ENCODE measurements at places on chromosomes 12 and 14.

DNA sequence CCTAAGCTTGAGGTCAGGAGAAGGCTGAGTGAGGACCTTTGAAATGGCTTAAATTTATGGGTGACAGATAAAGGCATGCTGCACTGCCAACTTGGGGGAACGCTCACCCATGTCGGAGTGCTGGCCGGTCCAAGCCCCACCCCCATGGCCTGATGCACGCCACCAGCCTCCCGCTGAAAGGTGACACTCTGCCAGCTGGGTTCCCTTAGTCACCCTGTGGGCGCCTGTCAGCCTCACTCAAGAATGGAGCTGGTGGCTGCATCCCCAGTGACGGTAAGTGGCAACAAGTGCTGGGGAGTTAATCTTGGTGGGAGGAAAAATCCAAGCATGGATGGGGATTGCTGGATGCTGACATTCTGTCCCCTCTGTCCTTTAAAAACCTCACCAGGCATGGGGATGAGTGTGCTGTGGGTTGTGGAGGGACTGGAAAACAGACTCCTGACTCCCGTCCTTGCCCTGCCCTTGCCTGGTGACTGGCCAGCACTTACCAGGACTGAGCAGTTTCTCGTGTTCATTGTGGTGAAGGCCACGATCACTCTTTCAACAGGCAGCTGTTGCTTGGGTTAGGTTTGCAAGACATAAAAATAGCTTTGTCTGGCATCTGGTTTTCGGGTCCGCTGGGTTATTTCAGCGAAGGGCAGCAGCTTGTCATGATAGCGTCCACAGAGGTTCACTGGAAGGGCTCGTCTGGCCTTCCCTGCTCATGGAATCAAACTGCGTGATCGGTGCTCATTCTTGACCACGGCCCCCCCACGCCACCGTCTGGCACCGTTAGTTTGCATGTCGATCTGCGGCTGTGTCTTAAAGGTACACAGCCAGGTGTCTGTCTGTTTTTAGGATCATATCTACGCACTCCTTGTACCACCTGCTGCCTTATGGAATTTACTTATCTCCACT, 15.0 kb downstream of the ACACB start:
- H3K4me1 ChIP-seq, result no peaks in the 10 kb centered on the region
- H3K27ac ChIP-seq, result no peak overlapping the region
- no peaks in the 10 kb centered on the region for H3K27me3 ChIP-seq
- H3K4me3 ChIP-seq, result no peak overlapping the region
- H3K36me3 ChIP-seq, result no peaks in the 10 kb centered on the region

- no peak overlapping the region for H3K4me3 ChIP-seq
- no peak overlapping the region for H3K27ac ChIP-seq
- H3K27me3 ChIP-seq, result peaks cover 31% of the 10 kb centered on the region
- H3K36me3 ChIP-seq, result no peaks in the 10 kb centered on the region
These were observed 91.4 kb upstream of the CPM start for GRCh38 chr12:69024413-69024812.

- peaks cover 65% of the 10 kb centered on the region for H3K4me1 ChIP-seq
- no peak for DNase-seq
- H3K4me3 ChIP-seq, result no peak overlapping the region
These were observed 32.3 kb downstream of the MED13L start for GRCh38 chr12:116245189-116245588.

GRCh38 chr12:65657635-65658034, 166.6 kb upstream of the HMGA2 start:
- H3K4me3 ChIP-seq, result no peak overlapping the region
- peaks cover 49% of the 10 kb centered on the region for H3K27me3 ChIP-seq
- H3K4me1 ChIP-seq, result peaks cover 18% of the 10 kb centered on the region
- H3K27ac ChIP-seq, result peak overlapping the region; percentile 0

DNA sequence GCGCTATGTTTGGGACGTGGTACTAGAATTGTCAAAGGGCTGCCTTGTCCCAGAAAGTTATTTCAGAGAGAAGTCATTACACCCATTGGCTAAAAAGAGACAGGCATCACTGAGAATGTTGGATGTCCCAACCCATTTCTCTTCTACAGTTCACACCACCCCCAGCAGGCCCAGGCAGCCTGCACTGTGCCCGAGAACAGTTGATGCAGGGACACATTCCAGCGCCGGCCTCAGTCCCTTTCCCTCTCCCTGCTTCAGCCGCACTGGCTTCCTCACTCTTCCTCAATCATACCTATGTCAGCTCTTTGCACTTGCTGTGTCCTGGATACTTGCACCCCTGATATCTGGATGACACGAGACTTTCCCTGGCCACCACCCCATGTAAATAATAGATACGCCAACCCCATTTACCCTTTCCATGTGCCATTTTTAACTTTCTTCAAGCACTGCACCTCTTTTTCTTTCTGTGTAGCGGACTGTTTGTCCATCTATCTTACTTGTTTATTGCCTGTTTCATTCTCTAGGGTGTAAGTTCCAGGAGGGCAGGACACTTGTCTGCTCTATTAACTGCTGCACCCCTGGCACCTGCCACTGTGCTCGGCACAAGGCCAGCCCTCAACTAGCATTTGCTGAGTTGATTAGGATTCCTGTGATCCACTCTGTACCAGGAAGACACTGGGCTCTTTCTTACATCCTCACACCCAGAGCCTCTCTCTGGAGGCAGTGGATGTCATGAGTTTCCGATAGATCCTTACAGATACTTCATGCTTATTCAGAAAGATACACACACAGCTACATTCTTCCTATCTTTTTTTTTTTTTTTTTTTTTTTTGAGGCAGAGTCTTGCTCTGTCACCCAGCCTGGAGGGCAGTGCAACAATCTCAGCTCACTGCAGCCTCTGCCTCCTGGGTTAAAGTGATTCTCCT, 76.6 kb upstream of the CEP83 start:
- H3K4me1 ChIP-seq, result peaks cover 4% of the 10 kb centered on the region
- no peak overlapping the region for H3K4me3 ChIP-seq
- H3K27ac ChIP-seq, result no peak overlapping the region
- H3K27me3 ChIP-seq, result peaks cover 9% of the 10 kb centered on the region

GRCh38 chr12:51374361-51374760, 16.8 kb downstream of the GALNT6 start:
- H3K4me3 ChIP-seq, result no peak overlapping the region
- H3K27ac ChIP-seq, result no peak overlapping the region

DNA sequence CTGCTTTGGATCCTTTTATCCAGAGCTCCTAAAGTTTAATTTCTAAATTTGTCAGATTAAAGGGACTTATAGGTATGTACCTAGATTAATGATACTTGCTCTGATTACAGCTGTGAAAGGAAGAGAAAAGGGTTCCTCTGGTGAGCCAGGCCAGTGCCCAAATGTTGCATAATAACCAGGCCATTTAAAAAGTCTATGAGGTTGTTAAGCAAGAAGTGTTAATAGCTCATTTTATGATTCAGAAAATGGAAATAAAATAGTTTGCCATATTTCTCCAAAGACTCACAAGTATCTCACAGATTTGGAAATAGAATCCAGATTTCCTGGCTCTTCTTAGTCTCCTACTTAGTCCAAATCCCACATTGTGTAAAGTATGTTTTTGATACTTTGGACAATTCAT, 67.6 kb downstream of the SLC38A6 start:
- H3K27ac ChIP-seq, result peak overlapping the region; percentile 54
- DNase-seq, result no peak
- H3K36me3 ChIP-seq, result peaks cover 7% of the 10 kb centered on the region
- no peaks in the 10 kb centered on the region for H3K4me1 ChIP-seq
- no peak overlapping the region for H3K4me3 ChIP-seq
- H3K27me3 ChIP-seq, result no peaks in the 10 kb centered on the region

DNA sequence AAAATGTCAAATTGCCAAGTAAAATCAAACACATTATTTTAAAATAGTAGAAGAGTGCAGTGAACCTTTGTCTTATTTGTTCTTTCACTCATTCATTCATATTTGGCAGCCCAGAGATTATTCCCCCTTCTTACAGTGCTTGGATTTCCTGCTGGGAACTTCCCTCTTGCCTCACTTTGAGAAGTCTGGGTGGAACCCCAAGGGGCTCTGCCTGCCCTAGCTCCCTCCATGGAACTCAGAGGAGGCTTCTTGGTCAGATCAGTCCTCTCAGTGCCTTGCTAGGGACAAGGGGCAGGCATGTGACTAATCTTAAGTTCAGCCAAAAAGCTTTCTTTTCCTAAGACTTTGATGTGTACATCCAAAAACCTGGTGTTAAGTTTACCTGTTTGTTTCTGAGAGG, 84.7 kb upstream of the OVCH1 start:
- DNase-seq, result no peak
- H3K4me1 ChIP-seq, result no peaks in the 10 kb centered on the region
- H3K27ac ChIP-seq, result no peak overlapping the region
- H3K4me3 ChIP-seq, result no peak overlapping the region

DNA sequence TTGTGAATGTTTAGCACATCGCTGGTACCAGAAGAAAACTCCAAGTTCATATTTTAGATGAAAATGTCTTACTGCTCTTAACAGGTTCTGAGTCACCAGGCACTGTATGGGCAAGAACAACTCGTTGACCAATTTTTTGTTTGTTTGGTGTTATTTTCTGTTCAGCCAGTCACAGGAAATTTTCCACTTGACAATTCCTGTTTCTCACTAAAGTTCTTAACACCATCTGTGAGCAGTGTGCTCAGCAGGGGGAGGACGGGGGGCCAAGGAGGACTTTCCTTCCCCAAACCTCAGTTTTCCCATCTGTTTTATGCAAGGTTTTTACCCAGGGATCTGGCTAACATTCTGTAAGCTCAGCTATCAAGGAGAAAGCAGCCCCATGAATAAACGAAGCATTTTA, 3.0 kb downstream of the NUAK1 start:
- H3K27me3 ChIP-seq, result peaks cover 63% of the 10 kb centered on the region
- peaks cover 5% of the 10 kb centered on the region for H3K4me1 ChIP-seq
- no peak overlapping the region for H3K4me3 ChIP-seq
- no peak for DNase-seq

DNA sequence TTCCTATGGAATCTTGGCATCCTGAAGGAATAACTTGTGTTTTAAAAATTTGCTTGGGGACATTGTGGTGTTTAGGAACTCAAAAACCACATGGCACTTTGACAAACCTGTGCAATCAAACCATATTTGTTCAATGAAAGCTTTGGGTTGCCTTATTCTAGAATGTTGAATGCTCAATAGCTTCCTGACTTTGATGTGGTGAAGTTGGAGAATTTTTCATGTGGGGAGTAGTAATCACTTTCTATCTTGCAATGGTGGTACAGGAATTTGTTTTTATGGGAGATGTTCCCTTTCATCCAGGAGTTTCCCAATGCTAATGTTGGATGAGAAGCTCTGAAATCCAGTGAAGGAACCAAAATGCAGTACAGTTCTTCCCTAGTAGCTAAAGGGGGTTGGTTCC, 42.2 kb upstream of the LDHB start:
- DNase-seq, result no peak
- no peaks in the 10 kb centered on the region for H3K36me3 ChIP-seq
- H3K4me1 ChIP-seq, result peaks cover 6% of the 10 kb centered on the region
- no peak overlapping the region for H3K27ac ChIP-seq
- no peak overlapping the region for H3K4me3 ChIP-seq
- H3K27me3 ChIP-seq, result no peaks in the 10 kb centered on the region

DNA sequence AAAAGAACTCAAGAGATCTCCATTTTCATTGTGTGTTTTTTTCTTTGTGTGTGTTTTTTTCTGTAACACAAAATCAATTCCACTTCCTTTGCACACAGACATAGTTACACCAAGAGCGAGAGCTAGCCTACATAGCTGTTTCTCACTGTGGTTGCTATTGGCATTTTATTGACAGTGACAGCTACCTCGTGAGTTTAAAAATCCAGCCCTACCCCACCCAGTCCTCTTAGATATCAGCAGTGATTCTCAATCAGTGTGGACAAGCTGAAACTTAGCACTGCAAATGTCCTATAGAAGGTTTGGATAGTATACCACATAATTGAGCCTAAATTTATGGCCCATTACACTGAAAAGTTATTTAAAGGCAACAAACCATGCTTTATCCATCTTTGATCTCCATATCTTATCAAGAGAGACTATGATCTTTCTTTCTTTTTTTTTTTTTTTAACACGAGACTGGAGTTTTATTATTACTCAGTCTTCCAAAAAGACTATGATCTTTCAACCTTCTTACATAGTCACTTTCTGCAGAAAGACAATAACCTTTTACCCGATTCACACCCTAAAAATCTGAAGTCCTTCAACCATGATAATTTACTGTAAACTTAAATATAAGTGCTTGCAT, 46.8 kb downstream of the ATP2B1 start:
- peaks cover 63% of the 10 kb centered on the region for H3K4me1 ChIP-seq
- H3K36me3 ChIP-seq, result peaks cover 15% of the 10 kb centered on the region
- H3K27me3 ChIP-seq, result no peaks in the 10 kb centered on the region

GRCh38 chr12:120209851-120210250, 8.9 kb upstream of the RPLP0 start:
- peaks cover 12% of the 10 kb centered on the region for H3K36me3 ChIP-seq
- no peak overlapping the region for H3K27ac ChIP-seq
- H3K27me3 ChIP-seq, result no peaks in the 10 kb centered on the region
- H3K4me1 ChIP-seq, result peaks cover 2% of the 10 kb centered on the region

- no peaks in the 10 kb centered on the region for H3K4me1 ChIP-seq
- no peak overlapping the region for H3K27ac ChIP-seq
- H3K27me3 ChIP-seq, result no peaks in the 10 kb centered on the region
- H3K36me3 ChIP-seq, result no peaks in the 10 kb centered on the region
- DNase-seq, result no peak
These were observed 325.1 kb upstream of the DCN start for GRCh38 chr12:91507754-91508153.

GRCh38 chr12:10366875-10367274, 23.0 kb downstream of the KLRK1 start:
- H3K27ac ChIP-seq, result no peak overlapping the region
- peaks cover 58% of the 10 kb centered on the region for H3K36me3 ChIP-seq
- DNase-seq, result no peak
- H3K27me3 ChIP-seq, result no peaks in the 10 kb centered on the region
- H3K4me3 ChIP-seq, result peak overlapping the region; percentile 27
- H3K4me1 ChIP-seq, result peaks cover 45% of the 10 kb centered on the region

GRCh38 chr12:106845902-106846301, 71.4 kb downstream of the RIC8B start:
- peaks cover 6% of the 10 kb centered on the region for H3K36me3 ChIP-seq
- peaks cover 3% of the 10 kb centered on the region for H3K4me1 ChIP-seq
- no peaks in the 10 kb centered on the region for H3K27me3 ChIP-seq
- no peak for DNase-seq
- H3K27ac ChIP-seq, result no peak overlapping the region

GRCh38 chr14:68198713-68199495, 379.3 kb downstream of the RAD51B start:
- H3K27ac ChIP-seq, result no peak overlapping the region
- no peak for DNase-seq
- H3K36me3 ChIP-seq, result peaks cover 11% of the 10 kb centered on the region
- peaks cover 22% of the 10 kb centered on the region for H3K4me1 ChIP-seq
- H3K4me3 ChIP-seq, result no peak overlapping the region

- H3K27ac ChIP-seq, result peak overlapping the region; percentile 97
- peaks cover 91% of the 10 kb centered on the region for H3K4me1 ChIP-seq
- peak overlapping the region; percentile 74 for H3K4me3 ChIP-seq
- peaks cover 48% of the 10 kb centered on the region for H3K36me3 ChIP-seq
- H3K27me3 ChIP-seq, result no peaks in the 10 kb centered on the region
These were observed 23.6 kb downstream of the DAD1 start for GRCh38 chr14:22565391-22565945.
